ENCODE measurements at places on chromosomes 6 and 20.

GRCh38 chr6:85453490-85453889, 3.6 kb downstream of the NT5E start:
- no peak for DNase-seq

DNA sequence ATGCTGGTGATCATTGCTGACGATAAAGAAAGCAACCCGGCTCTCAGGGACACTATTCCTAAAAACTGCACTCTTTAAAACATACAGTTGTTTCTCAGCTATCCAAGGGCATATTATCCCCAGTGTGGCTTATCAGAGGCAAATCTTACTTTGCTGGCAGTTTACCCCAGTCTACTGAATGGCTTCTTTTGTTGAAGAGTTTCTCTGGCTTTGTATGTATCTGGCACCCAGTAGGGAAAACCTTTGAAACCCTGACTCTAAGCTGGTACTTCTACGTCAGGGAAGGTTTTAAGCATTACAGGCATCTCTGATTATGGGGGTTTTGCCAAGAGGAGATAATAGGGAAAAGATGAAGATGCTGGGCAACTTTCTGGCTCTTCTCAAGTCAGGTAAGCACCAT, 637.6 kb upstream of the CHD6 start:
- no peak for DNase-seq

DNA sequence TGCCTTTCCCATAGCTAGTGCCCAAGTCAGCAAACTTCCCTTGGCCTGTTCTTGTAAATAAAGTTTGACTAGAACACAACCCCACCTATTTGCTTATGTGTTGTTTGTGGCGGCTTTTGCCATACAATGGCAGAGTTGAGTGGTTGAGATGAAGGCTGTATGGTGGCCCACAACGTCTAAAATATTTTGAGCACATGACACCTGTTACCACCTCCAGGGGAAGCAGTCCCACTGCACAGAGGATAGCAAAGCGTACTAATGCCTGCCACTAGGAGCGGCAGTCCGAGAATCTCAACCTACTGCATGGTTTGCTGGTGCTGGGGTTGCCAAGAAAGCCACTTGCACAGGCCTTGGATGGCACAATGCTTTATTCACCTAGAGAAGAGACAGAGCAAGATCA, 58.6 kb downstream of the TGM2 start:
- no peak for DNase-seq

DNA sequence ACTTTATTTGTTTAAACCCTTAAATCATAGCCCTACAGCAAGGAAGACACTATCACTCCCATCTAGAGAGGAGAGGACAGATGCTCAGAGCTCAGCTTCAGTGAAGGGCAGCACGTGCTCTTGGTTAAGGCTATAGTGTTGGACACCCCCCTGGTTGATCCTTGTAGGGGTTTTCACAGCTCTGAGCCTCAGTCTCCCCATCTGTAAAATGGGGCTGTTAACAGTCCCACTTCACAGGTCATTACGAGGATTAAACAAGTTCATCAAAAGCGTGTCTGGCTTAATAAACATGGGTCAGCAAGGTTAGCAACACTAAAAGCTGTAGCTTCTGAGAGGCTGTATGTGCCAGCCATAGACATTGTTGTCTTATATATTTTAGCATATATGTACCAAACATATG, 82.4 kb downstream of the NFATC2 start:
- DNase-seq: no peak

- no peak for DNase-seq
Observed at GRCh38 chr20:24497851-24498250, 28.4 kb downstream of the SYNDIG1 start.

GRCh38 chr6:7016226-7016625, 91.5 kb upstream of the RREB1 start:
- DNase-seq: no peak

DNA sequence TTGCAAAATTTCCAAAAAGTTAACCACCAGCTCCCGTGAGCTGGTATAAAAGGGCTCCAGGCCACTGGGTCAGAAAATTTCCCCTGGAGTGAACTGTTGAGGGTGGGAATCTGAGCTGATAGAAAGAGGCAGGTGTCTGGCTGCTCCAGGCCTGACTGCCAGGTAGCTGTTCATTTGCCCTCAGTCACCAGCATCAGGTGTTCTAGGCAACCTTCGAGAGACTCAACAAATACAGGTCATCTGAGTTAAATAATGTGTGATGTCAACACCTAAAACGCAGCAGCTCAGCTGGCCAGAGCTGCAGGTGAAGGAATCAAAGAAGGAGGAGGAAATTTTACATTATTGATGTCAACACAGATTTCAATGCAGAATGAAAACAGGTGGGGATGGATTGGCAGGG, 46.7 kb downstream of the KCNK5 start:
- DNase-seq: no peak

DNA sequence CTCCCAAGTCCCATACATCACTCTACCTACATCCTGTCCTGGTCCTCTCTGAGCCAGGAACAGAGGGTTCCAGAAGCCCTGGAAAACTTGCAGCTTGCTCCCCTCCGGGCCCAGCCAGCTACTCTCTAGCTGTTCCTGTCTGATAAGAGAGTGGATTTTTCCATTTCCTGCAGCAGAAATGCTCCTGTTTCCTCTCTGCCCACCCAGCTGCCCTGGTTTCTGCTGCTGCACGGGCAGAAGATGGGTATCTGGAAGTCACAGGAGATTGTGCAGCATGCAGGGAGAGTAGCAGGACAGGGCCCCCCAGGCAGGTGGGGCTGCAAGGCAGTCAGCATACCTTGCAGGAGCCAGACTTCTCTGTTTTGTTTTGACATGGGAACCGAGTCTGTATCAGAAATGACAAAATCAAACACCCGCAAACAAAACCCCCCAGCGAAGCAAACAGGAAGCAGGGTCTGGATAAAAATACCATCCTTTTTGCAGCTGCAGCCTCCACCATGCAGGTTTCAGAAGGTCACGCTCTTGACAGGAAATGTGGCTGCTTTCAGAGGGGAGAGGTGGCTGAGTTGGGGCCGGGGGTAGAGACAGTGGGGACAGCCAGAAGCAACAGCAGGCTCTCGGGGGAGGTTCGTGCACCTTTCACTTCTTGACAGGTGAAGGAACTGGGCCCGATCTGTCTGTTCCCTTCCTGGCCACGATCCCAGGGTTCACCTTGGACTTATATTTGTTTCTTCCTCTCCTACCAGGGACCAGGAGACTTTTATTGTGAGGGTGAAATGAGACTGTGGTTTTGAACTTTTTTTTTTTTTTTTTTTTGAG, 50.8 kb upstream of the FAM83D start:
- no peak for DNase-seq

DNA sequence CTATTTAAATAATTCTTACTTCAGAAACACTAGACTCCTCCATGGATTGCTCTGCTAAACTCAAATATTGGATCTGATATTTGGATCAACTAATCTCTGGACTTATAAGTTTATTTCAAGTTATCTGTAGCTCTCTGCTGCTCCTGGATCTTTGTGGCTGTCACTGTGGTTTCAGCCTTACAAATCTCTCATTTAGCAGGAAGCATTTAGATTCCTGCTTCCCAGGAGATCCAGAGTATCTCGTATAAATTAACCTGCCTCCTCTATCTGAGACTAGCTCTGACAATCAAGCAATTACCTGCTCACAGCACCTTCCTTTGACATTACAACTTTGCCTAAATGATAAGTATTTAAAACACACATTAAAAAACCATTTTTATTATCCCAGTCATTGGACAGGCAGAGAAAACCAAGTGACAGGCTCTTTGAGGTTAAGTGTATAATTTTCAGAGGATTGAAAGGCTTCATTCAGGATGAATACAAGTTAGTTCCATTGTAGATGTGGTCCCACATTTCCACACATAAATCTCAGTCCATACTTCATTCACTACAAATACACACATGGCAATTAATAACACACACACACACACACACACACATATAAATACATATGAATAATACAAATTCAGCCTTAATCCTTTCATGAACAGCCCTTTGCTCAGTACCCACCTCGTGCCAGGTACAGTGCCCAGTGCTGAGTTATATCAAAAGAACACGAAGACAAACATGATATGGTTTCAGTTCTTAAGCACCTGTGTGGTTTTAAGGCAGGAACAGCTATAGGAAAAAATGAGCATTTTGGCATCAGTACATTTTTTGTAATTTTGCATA, 55.5 kb upstream of the PLCB1 start:
- DNase-seq: no peak

GRCh38 chr6:144149894-144150709, at the start of gene STX11:
TSS of gene STX11 (plus strand) at chr6:144150517. CDS start at chr6:144186628, 36,111 bp downstream.
- DNase-seq: peak; percentile 72

DNA sequence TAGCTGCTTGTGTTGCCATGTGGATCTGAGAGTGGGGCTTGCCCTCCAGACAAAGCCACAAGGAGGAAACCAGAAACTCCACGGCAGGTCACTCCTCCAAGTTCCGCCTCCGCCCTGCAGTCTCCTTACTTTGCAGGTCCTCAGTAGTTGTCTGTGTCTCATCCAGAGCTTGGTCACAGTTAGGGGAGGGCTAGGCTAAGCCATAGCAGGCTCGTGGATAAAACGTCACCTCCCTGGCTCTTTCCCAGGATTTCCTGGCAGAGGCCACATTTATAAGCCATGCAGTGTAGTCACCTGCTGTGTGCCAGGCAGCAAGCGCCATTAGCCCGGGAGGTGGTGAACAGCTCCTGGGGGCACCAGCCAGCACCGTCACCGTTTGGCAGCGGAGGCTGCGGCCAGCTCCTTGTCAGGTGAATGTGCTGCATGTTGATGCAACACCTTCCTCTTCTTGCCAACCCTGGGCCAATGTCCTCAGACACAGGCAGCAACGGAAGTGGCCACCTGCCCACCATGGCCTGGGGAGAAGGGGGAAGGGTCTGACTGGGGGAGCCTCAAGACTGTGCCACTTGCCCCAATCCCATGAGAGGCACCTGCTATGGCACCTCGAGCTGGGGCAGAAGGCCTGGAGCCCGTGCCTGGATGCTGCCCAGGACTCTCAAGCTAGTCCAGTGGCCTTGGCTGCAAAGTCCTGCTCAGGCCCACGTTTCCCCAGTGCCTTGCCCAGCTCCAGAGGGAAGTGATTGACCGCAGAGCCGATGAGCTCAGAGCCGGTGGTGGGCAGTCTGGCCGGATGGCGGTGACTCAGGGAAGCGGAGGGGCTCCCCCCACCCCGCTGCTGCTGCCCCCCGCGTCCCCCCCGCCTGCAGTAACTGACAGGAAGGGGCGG, 39.0 kb upstream of the SLCO4A1 start:
- DNase-seq: no peak

DNA sequence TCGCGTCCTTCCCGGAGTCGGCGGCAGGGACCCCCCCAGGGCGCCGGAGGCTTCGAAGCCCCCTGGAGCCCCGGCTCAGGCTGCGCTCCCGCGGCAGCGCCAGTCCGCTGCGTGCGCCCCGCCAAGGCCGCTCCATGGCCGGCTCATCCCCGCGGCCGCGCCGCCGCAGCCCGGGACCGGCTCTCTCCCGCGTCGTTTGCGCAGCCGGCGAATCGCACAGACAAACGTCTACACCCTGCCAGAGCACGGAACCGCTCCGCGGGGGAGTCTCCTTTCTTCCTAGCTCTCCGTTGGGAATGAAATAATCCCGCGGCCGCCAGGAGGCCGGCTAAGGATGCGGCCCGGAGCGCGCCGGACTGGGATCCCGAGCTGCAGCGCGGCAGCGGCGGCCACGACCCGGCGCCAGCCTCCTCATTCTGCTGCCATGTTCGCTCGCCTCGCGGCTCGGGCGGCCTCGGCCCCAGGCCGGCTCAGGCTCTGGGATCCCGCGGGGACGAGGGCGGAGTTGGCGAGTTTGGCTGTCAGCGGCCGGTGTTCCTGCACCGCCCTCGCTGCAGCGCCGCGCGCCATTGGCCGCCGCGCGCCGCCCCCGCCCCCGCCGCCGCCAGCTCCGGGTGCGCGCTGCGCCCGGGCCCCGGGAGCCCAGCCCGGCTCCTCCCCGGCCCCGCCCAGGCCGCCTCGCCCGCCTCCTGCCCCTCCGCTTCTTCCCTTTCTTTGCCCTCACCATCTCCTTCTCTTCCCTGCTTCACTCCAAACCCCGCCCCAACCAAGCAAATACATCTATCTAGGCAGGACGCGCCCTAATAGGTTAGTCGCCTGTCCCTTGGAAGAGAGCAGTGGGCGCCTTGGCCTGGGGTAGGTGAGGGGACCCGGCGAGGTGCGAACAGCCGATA, at the start of gene GFOD1:
Gene GFOD1 (minus strand): TSS at position 479 of the 893 bp plus-strand sequence. CDS start 710 bp downstream, outside the sequence.
- peak; percentile 88 for DNase-seq

- no peak for DNase-seq
Observed at GRCh38 chr6:29789176-29789575, 38.4 kb upstream of the HLA-G start.

- no peak for DNase-seq
Observed at GRCh38 chr6:147944122-147944521, 398.5 kb upstream of the SASH1 start.

- no peak for DNase-seq
Observed at GRCh38 chr6:163324688-163325389, 89.7 kb upstream of the QKI start.

GRCh38 chr6:127188744-127189143, 70.3 kb downstream of the RSPO3 start:
- no peak for DNase-seq

DNA sequence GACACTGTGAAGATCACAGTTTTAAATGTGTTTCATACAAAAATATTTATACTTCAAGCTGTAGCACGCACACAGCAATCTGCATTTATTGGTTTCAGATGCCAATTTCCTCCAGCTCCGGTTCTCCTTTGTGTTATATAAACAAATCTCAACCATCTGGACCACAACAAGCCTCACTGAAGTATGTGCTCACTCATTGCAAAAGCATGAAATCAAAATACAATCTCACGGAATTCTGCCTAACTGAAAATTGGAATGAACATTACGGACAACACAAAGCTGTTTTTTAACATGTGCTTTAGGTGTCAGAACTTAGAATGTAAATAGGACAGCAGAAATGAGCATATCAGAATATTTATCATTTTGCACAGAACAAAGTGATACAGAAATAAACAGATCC, 38.0 kb downstream of the RCAN2 start:
- DNase-seq: no peak

DNA sequence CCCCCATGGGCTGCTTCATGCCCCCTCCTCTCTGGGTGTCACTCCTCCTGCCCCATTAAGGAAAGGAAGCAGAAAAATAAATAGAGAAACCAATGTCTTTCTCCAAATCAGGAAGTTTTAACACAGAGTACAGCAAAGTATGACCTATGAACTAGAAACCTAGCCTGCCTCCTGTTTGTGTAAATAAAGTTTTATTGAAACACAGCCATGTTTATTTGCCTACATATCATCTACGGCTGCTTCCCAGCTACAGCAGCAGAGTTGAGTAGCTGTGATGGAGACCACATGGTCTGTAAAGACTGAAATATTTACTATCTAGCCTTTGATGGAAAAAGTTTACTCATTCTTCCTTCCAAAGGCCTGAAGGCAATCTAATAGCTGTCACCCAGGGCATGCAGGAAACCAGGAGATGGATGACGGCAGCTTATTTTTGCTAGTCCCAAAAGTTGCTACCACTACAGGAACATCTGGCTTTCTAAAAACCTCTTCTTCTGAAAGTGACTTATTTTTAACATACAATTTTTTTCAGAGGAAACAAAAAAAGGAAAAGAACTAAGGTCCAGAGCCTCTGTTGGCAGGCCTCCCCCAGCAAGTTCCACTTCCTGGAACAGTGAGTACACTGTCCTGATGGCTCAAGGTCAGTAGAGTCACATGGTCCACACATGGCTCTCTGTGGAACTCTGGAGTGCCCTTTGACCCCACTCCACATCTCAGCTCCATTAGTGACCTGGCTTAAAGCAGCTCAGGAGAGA, 287.8 kb downstream of the PTPRT start:
- DNase-seq: no peak

GRCh38 chr20:63771046-63771707, 31.6 kb downstream of the SLC2A4RG start:
- DNase-seq: no peak

All from erythroblast (primary cell).